Activated CD4-positive, alpha-beta T cell treated with anti-CD3 and anti-CD28 coated beads for 4 hours (primary cell): ENCODE measurements at places on chromosomes 16 and 17.

DNA sequence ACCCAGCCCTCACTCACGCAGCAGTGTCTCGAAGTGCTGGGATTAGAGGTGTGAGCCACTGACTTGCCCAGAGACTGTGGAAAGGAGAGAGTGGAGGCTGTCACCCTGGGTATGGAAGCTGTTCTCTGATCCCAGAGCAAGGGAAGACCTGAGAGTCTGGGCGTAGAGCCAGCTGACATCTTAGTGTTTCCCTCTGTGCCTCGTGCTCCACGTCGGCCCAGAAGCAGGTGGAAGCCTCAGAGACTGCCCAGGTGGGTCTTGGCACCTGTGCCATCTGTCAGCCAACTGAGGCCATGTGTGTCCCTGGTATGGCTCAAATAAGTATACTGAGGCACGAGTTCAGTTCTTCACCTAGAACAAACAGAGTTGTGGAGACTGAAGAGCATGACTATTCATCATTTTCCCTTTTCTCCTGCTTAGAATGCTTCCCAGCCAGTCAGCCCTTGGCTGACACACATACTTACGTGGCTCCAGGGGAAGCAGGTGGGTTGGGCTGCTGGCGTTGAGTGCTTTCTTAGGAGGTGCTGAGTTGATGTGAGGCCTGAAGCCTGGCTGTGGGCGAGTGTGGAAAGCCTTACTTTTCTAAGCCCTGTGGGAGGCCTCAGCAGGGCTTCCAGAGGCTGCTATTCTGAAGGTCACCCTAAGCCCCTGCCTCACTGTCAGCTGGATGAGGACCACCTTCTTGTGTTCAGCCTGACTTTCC is 8.1 kb downstream of the CTRL start:
- DNase-seq, result no peak

- DNase-seq, result peak; percentile 40
Measured at GRCh38 chr16:4306470-4307214, 9.2 kb upstream of the GLIS2 start.

- DNase-seq, result no peak
Measured at GRCh38 chr16:85724126-85724879, 26.6 kb downstream of the C16orf74 start.

DNA sequence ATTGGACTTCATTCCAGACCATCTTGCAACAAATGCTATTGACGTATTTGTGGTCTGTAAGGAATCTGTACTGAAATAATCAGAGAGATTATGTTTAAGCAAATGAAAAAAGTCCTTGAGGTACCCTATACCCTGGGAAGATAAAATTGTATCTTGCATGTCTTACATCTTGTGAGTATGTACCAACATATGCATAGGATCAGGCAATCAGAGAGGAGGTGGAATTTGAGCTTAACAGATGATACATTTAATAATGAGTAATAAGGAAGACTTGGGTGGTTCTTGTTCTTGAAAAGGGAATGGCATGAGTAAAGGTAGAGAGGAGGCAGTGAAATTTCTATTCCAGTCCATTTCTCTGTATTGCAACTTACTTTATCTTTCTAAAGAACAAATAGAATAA is 10.6 kb downstream of the MOSMO start:
- DNase-seq, result no peak

- no peak for DNase-seq
Measured at GRCh38 chr16:89121691-89122321, 28.2 kb downstream of the ACSF3 start.

DNA sequence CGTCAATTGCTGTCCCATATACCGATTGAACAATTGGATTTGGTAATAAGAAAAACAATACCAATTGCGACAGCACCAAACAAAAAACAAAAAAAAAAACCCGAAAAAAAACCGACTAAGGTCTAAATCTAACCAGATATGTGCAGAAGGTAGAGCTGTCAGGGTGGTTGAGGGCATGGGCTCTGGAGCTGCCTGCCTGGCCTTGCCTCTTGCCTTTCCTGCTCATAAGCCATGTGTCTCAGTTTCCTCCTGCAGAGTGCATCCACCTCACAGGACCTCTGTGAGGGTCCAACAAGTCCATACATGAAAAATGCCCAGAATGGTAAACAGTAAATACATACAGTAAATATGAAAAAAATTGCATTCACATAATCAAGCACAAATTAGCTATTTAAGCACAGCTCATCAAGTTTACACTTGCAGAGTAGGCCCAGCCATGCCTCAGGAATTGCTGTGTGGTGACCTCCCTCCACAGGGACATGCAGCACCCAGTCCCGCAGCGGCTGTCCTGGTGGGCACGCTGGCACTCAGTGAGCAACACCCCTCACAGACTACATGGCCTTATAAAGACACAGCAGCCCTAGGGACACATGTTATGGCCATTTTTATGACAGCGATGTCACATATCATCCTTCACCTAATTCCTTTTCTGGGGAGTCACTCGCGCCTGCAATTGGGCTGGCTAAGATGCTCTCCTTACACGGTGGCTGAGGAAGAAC is 17.9 kb downstream of the TBC1D28 start:
- DNase-seq, result no peak

DNA sequence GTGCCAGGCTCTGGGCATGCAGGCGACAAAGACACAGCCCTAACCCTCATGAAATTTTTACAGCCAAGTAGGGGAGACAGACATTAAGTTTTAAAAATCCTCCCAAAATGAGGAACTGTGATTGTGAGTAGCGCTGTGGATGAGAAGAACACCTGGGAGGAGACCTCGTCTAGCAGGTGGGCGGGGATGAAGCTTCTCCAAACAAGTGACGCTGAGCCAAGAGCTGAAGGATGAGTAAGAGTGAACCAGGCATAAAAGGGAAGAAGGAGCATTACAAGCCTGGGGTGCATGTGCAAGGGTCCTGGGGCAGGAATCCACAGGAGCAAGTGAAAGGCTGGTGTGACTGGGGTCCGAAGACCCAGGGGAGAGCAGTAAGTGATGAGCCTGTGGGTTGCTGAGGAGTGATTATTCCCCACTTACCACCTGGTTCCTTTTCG is 149.4 kb upstream of the HS3ST2 start:
- DNase-seq, result no peak
